ENCODE measurements at places on chromosomes 1 and 21. TPM values are rescaled to one million over a fixed set of nuclear protein-coding genes. Genes with fewer than 3 reads are reported as not detected.

- no peaks in the 10 kb centered on the region for H3K36me3 ChIP-seq
- H3K4me3 ChIP-seq = no peak overlapping the region
- DNase-seq = no peak
- peaks cover 54% of the 10 kb centered on the region for H3K27me3 ChIP-seq
Observed at GRCh38 chr21:32956061-32956656, 69.6 kb upstream of the OLIG2 start.

- H3K4me3 ChIP-seq = peak overlapping the region; percentile 39
- peak; percentile 89 for DNase-seq
- H3K27me3 ChIP-seq = no peaks in the 10 kb centered on the region
- peak overlapping the region; percentile 17 for H3K27ac ChIP-seq
Observed at GRCh38 chr1:151371370-151372057, 991 bp downstream of the SELENBP1 start.

DNA sequence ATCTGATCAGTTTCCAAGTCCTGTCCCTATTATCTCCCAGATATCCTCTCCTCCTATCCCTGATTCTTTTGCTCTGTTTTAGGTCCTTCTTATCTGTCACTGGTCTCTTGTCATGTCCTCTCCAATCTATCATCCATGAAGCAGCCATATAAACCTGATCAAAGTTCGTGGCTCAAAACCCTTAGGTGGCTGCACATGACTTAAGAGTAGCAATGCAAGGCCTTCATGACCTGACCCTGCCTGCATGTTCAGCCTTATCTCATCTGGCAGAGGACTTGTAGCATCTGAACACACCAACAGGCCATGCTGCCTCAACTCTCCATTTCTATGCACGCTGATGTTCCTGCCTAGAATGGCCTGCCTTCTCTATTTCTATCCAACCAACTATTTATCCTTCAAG is 65.2 kb downstream of the NOS1AP start:
- H3K4me1 ChIP-seq = peaks cover 5% of the 10 kb centered on the region
- no peaks in the 10 kb centered on the region for H3K36me3 ChIP-seq
- DNase-seq = no peak
- no peak overlapping the region for H3K4me3 ChIP-seq
- no peaks in the 10 kb centered on the region for H3K27me3 ChIP-seq

Gene SYCP1
- polyA plus RNA-seq = not detected
